Sciatic nerve (tissue), 2 donors: ENCODE measurements at places on chromosomes 7 and 10. TPM values are rescaled to one million over a fixed set of nuclear protein-coding genes. Genes with fewer than 3 reads are reported as not detected.

HYAL4 gene
- total RNA-seq: not detected

BICC1 gene
- 42.1 TPM for total RNA-seq

NRCAM gene
- total RNA-seq: 17.4 TPM

TECTB gene
- total RNA-seq: not detected

TMEM139 gene
- total RNA-seq: 10.9 TPM

ASB10 gene
- total RNA-seq: not detected

AKR1C2 gene
- 97.9 TPM for total RNA-seq

GPR85 gene
- total RNA-seq: 1.6 TPM

LRGUK gene
- 0.76 TPM for total RNA-seq

FAM25A gene
- not detected for total RNA-seq

OR9A2 gene
- total RNA-seq: 0.71 TPM

AGMO gene
- total RNA-seq: 6.9 TPM

RNF32 gene
- total RNA-seq: 3.2 TPM

TMEM225B gene
- 3.5 TPM for total RNA-seq

LBX1 gene
- not detected for total RNA-seq

ARMS2 gene
- not detected for total RNA-seq

ATAD1 gene
- total RNA-seq: 59.5 TPM

MTG1 gene
- total RNA-seq: 44.0 TPM

ATOH7 gene
- 0.22 TPM for total RNA-seq

KBTBD2 gene
- 52.2 TPM for total RNA-seq

NPSR1 gene
- not detected for total RNA-seq

ASAH2B gene
- total RNA-seq: 2.3 TPM

SDK1 gene
- total RNA-seq: 11.2 TPM

PON1 gene
- total RNA-seq: not detected

SVOPL gene
- total RNA-seq: not detected

MET gene
- total RNA-seq: 60.7 TPM

CREB5 gene
- total RNA-seq: 20.1 TPM

PLXNA4 gene
- total RNA-seq: 9.0 TPM

OPN1SW gene
- total RNA-seq: not detected

GLCCI1 gene
- 23.5 TPM for total RNA-seq

ASB4 gene
- total RNA-seq: 0.80 TPM

NPFFR1 gene
- 4.8 TPM for total RNA-seq

AKR1C1 gene
- total RNA-seq: 84.2 TPM

SSBP1 gene
- 71.8 TPM for total RNA-seq

MAT1A gene
- not detected for total RNA-seq

SFTPA1 gene
- total RNA-seq: 6.3 TPM

PVRIG gene
- total RNA-seq: 1.2 TPM

MUC12 gene
- total RNA-seq: not detected

CABCOCO1 gene
- total RNA-seq: not detected

ADAP1 gene
- 42.8 TPM for total RNA-seq

CD36 gene
- 208 TPM for total RNA-seq

CALCR gene
- total RNA-seq: 0.62 TPM

RBM20 gene
- total RNA-seq: 0.67 TPM

ASAH2 gene
- 4.0 TPM for total RNA-seq

CWF19L1 gene
- total RNA-seq: 21.1 TPM
